ENCODE measurements at places on chromosomes 7 and 10.

- no peak for DNase-seq
Observed at GRCh38 chr7:92602352-92603088, 12.3 kb upstream of the FAM133B start.

DNA sequence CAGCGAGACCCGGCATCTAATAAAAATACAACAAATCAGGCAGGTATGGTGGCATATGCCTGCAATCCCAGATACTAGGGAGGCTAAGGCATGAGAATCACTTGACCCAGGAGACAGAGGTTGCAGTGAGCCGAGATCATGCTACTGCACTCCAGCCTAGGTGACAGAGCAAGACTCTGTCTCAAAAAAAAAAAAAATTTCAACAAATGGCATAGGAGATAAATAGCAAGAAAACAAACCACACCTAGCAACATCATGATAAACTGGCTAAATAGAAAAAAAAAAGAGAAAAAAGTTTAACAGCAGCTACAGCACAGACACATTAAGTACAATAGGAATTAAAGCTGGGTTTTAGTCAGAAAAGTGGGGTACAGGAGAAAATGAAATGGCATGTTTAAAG is 1034.6 kb upstream of the LRRN3 start:
- no peak for DNase-seq

- DNase-seq = no peak
Observed at GRCh38 chr10:106819490-106819889, 345.0 kb downstream of the SORCS1 start.

- no peak for DNase-seq
Observed at GRCh38 chr7:100835903-100836811, 8.8 kb upstream of the EPHB4 start.

DNA sequence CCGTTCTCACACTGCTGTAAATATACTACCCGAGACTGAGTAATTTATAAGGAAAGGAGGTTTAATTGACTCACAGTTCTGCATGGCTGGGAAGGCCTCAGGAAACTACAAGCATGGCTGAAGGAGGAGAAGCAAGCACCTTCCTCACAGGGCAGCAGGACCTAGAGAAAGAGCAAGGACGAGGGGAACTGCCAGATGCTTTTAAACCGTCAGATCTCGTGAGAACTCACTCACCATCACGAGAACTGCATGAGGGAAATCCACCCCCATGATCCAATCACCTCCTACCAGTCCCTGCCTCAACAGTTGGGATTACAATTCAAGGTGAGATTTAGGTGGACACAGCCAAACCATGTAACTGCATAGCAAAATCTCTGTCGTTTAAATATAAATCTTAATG is at the start of gene EBLN1:
Gene EBLN1 (minus strand): TSS at position 174 of the 400 bp plus-strand sequence. CDS start 8,032 bp downstream, outside the sequence.
- DNase-seq = no peak

GRCh38 chr7:1358376-1359050 is 100.8 kb downstream of the MICALL2 start:
- DNase-seq = no peak

DNA sequence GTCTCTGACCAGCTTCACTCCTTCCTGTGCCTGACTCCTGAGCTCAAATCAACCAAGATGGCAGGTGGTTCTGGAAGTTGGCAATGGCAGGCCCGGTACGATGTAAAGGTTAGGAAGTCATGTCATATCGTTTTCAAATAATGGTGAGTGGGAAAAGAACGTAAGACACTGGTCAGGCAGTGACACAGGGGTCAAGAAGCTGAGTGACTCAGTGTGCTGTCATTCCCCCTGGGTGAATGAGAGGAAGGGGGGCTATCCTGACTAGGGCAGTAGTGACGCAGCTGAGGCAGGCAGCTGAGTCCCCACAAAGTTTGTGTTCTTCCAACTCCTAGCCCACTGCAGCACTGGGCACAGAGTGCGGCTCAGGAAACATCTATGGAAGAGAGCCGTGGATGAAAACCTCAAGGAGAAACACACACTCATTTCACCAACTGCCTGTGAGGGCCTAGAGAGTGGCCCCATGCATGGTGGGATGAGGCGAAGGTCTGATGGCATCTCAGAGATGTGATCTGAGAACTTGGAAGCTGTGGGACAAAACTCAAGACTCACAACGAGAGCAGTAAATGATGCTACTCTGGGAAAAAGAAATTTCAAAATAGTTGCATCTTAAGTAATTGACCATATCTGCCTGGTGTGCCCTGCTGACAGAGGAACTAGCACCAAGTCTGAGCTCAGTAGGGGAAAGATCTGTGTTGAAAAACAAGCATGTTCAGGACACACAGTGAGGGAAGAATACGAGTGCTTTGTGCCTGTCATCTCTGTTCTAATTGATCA is 23.2 kb downstream of the CREB3L2 start:
- DNase-seq = no peak

GRCh38 chr7:130277763-130278643 is 11.3 kb downstream of the CPA2 start:
- no peak for DNase-seq

DNA sequence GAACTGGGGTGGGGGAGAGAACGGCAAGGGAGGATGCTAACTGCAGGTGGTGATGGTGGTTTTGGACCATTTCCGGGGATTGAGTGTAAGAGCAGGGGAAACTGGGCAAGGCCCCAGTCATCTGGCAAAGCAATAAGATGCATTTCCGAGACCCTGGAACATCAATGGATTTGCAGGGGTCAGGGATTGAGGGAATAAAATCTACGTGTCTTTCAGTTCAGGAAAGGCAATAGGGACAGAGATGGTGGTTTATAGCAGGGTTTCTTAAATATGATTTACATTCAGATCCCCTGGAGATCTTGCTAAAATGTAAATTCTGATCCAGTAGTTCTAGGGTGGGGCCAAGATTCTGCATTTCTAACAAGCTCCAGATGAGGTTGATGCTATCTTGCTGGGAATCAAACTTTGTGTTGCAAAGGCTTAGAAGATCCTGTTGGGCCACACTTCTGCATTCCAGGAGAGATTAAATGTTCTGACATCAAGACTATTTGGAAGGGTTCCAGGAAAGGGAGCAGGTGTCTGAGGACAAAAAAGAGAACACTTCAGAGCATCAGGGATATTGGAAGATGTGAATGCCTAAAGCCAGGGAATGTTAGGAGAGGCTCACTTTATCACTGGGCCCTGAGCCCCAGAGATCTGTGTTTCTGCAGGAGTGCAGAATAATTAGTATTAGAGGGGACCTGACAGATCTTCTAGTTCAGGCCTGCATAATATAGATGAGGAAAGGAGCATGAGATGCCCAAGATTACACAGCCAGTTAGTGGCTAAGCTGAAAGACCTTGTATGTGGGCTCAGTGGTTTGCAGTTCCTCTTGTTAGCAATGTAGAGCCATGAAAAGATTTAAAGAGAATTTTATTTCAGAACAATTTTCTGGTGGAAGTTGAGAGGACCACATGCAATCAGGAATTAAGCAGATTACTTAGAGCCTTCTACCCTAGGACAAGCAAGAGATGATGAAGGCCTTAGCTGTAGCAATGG is 32.4 kb downstream of the BLNK start:
- DNase-seq = no peak

- DNase-seq = no peak
Observed at GRCh38 chr10:127734753-127735152, 2.2 kb upstream of the FOXI2 start.

- DNase-seq = no peak
Observed at GRCh38 chr7:16460789-16461493, 4.6 kb downstream of the SOSTDC1 start.

- DNase-seq = no peak
Observed at GRCh38 chr7:32043688-32044087, 26.5 kb downstream of the PDE1C start.

GRCh38 chr10:46297406-46298204 is 10.8 kb downstream of the ANTXRL start:
- peak; percentile 58 for DNase-seq

DNA sequence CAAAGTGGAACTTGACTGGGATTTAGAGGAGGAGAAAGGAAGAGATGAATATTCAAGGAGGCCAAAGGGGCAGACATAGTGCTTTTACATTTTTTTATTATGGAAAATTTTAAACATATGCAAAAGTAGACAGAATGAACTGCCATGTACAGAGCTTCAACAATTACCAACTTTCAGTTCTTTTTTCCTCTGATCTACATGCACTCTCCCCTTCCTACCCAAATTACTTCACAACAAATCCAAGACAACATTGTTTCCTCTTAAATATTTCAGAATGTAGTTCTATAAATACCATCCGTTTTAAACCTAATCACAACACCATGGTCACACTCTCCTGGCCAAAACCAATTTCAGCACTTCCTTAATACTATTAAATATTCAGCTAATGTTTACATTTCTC is 83.5 kb upstream of the FZD1 start:
- DNase-seq = no peak

- DNase-seq = no peak
Observed at GRCh38 chr7:34341326-34341725, 316.7 kb upstream of the NPSR1 start.

- DNase-seq = no peak
Observed at GRCh38 chr7:42831006-42831717, 80.7 kb downstream of the C7orf25 start.

- no peak for DNase-seq
Observed at GRCh38 chr10:67662415-67662814, 33.6 kb downstream of the CTNNA3 start.

DNA sequence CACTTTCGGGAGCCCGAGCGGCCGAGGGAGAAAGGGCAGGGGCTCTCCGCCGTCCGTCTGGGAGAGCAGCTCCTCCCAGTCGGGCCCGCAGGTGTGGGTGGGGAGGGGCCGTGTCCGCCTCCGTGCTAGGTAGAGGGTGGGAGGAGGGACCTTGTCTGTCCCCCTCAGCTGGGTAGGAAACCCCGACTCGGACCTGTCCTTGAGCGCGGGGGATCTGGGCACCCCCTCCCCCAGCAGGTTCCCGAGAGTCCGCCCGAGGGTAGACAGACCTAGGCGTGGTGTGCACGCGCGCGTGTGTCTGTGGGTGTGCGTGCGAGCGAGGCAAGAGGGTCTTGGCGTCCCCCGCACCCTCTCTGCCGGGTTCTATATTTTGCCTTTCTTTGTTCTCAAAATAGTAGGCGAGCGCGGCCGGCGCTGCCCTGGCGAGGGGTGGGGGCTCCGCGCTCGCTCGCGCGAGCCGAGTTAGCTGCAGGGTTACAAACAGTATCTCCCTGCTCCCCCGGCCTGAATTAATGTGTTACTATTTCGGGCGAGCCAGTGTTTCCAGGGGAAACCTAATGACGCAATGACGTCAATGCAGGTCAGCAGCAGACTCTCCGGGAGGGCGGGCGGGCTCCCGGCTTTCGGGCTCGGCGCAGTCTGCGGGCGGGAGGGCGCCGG is 73.9 kb upstream of the LEP start:
- peak; percentile 46 for DNase-seq

- DNase-seq = no peak
Observed at GRCh38 chr10:33335801-33336581, 1.5 kb upstream of the NRP1 start.

- DNase-seq = no peak
Observed at GRCh38 chr10:22945934-22946673, 18.3 kb downstream of the ARMC3 start.
